Muscle of back (tissue), 13 donors: ENCODE measurements at places on chromosomes 2 and 18.

- DNase-seq = no peak
Observed at GRCh38 chr2:9462886-9463697, 11.3 kb upstream of the IAH1 start.

DNA sequence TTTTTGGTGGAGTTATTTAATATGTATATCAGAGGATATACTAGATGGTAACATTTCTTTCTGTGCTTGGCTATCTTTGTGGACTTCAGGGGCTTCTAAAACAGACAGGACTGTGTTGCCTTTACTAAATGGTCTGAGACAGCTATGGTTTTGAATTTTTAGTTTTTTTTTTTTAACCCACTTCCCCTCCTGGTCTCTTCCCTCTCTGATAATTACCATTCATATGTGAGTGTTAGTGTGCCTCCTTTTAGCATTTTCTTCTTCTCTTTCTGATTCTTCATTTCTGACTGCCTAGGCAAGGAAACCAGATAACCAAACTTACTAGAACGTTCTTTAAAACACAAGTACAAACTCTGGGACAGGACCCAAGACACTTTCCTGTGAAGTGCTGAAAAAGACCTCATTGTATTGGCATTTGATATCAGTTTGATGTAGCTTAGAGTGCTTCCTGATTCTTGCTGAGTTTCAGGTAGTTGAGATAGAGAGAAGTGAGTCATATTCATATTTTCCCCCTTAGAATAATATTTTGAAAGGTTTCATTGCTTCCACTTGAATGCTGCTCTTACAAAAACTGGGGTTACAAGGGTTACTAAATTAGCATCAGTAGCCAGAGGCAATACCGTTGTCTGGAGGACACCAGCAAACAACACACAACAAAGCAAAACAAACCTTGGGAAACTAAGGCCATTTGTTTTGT, 52.7 kb downstream of the SMAD4 start:
- no peak for DNase-seq

DNA sequence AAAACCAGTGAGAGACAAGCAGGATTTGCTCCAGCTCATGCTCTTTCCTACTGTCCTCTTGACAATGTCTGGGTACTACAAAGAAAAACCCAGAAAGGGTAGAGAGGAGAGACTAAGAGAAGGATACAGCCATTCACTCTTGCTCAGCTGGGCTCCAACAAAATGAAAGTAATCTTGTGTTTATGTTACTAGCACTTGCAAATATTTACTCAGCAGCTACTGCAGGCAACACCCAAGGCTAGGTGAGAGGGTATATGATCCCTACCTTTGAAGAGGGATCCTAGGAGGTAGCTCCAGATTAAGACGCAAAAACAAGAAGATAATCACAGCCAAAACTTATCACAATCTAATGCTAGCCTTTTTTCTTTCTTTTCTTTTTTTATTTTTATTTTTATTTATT, 329.6 kb upstream of the ACVR2A start:
- DNase-seq = no peak

DNA sequence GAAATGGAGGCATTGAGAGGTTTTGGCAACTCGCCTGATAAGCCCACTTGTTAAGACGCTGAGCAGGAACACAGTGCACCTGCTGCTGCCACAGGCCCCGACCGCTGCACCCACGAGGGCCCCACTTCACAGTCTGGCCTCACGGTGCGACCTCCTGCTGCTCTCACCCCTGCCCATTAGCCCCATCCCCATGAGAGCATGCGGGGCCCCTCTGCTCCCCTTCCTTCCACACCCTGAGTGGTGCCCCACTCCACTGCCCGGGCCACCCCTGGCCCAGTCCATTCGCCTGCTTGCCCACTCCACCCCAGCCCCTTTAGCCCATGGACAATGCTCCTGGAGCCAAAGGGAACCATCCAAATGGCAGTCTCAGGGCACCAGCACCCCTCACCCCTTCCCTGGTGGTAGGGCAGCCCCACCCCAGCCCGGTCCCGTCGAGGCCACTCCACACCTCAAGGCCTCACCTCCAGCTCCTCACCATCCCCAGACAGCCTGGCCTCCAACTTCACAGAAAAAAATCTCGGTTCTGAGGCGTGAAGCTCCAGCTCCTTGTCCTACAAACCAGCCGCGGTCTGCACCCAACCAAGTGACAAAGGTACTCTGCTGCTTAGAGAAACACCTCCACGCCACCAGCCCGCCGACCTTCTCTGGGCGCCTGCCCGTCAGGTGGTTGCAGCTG, 6.7 kb upstream of the GPR55 start:
- DNase-seq = no peak

- no peak for DNase-seq
Observed at GRCh38 chr18:23134780-23135549, at the start of gene CABLES1. Gene CABLES1 (plus strand): TSS chr18:23135485. CDS start chr18:23135763, 278 bp downstream.

DNA sequence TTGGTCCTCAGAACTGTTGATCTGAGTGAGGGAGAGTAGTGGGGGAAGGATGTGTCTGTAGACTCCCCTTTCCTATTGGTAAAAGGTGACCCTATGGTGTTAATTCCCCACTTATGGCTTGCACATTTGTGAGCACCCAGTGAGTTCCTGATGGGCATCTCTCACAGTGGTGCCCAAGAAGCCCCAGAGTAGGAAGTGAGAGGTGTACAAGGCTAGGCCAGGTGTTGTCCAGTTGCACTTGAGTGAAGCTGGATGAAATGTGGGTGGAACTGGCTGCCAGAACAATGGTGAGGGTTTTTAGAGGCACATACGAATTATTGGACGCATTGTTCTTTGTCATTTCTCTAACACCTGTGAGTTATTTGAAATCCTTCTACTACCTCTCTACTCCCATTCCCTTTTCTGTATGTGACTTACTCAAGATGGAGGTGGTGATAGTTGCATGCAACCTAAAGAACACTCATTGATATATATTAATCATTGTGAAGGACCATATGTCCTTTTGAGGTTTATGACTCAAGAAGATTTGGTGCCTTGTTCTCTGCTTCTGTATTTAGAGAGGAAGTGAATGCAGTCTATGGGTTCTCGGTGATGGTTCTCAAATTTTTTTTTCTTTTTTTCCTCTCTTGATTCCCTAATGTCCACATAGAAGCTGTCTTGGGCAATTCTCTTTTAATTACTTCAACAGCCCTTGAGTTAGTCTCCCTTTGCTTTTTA, 162.7 kb downstream of the FSHR start:
- DNase-seq = no peak
